Activated effector memory CD4-positive, alpha-beta T cell treated with anti-CD3 and anti-CD28 coated beads, Interleukin-2, amount 50 U/mL, for 16 hours (primary cell): ENCODE measurements at places on chromosomes 7 and 10.

GRCh38 chr10:126208726-126209302 lies 179.5 kb downstream of the ADAM12 start:
- no peak for DNase-seq

DNA sequence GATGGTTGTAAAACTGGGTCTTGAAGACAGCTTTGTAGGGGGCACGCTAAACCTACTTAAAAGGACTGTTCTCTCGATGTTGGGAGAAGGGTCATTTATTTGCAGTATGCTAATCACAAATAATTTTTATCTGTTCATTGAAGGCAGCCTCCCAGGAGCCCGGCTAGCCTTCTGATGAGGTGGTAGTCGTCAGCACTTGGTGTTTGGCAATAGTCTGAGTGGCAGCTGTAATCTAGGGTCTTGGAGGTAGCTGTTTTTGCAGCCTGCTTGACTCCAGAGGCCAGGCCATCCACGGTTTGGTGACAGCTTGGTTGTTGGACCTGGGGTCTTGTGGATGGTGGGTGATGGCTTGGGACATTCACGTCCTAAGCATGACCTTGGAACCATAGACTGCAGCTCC lies 2.2 kb downstream of the GTF2IRD1 start:
- no peak for DNase-seq

DNA sequence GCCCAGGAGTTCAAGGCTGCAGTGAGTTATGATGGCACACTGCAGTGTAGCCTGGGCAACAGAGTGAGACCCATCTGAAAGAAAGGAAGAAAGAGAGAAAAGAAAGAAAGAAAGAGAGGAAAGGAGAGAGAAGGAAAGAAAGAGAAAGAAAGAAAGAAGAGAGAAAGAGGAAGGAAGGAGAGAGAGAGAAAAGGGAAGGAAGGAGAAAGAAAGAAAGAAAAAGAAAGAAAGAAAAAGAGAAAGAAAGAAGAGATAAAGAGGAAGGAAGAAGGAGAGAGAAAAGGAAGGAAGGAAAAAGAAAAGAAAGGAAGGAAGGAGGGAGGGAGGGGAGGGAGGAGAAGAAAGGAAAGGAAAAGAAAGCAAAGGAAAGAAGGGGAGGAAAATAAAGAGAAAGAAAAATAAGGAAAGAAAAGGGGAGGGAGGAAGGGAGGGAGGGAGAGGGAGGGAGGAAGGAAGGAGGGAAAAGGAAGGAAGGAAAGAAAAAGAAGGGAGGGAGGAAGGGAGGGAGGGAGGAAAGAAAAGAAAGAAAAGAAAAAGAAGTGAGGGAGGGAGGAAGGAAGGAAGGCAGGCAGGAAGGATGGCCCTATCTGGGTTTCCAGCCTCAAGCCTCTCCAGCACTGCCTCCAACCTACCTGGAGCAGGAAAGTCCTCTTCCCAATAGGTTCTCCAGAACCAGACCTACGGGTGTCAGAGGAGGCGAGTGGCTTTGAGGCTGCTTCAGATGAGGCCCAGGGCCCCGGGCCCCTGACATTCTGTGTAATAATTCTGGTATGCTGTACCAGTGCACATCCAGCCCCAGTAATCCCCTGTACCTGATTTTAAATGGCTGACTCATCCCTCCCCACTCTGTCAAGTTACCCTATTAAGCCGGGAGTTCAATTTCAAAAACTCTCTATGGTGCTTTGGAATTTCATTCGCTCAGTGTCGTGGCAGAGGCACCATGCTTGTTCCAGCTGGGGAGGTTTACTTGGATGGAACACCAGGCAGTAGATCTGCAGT lies 6.8 kb upstream of the PARD3 start:
- DNase-seq: no peak

- no peak for DNase-seq
Observed at GRCh38 chr7:32896564-32897347, 5.2 kb upstream of the KBTBD2 start.

- no peak for DNase-seq
Observed at GRCh38 chr7:158353606-158354570, 233.7 kb downstream of the PTPRN2 start.

DNA sequence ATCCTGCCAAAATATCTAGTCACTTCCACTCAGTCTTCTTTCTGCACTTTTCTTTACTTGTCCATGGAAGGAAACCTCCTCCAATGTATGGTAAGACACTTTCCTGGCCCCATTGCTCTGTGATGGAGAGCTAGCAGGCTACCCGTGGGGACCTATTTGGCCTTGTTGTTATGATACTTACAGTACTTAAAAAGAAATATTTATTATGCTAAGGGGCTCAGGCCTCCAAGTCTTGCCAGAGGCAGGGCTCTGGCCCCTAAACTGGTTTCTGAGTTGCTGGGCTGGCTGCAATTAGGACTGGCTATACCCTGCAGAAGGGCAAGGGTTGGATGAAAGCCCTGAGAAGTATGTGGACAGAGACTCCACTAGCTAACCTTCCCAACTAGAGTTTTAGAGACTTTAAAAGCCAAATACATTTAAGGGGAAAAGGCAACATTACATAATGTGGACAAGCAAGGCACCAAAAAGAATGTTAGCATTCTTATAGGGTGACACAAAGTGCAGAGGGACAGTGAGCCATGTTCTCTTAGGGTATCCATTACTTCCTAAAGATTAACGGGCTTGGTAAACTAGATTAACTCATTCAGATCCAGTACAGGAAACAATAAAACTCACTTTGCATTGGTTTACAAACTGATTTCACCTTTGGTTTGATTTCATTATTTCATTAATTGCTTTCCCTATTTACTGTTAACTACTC lies 84.9 kb upstream of the INHBA start:
- DNase-seq: no peak

- peak; percentile 68 for DNase-seq
Observed at GRCh38 chr10:101217450-101218281, 11.6 kb downstream of the LBX1 start.

DNA sequence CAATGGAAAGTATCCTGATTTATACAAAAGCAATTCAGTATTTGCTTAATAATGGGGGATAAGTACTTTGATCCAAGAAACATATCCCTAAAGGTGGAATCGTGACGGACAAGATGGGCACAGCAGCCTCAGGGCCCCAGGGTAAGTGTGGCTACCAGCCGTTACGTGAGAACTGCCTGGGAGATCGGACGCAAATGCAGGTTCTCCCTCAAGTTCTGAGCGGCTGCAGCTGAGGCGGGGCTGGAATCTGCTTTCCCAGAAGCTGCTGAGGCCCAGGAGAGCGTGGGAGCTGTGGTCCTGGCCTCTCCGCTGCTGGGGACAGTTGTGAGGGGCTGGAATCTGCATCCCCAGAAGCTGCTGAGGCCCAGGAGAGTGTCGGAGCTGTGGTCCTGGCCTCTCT lies 13.5 kb downstream of the FOXL3 start:
- peak; percentile 27 for DNase-seq

- DNase-seq: no peak
Observed at GRCh38 chr7:41656366-41656765, 46.5 kb downstream of the INHBA start.

GRCh38 chr7:30163231-30163894 lies 28.6 kb downstream of the MTURN start:
- no peak for DNase-seq

DNA sequence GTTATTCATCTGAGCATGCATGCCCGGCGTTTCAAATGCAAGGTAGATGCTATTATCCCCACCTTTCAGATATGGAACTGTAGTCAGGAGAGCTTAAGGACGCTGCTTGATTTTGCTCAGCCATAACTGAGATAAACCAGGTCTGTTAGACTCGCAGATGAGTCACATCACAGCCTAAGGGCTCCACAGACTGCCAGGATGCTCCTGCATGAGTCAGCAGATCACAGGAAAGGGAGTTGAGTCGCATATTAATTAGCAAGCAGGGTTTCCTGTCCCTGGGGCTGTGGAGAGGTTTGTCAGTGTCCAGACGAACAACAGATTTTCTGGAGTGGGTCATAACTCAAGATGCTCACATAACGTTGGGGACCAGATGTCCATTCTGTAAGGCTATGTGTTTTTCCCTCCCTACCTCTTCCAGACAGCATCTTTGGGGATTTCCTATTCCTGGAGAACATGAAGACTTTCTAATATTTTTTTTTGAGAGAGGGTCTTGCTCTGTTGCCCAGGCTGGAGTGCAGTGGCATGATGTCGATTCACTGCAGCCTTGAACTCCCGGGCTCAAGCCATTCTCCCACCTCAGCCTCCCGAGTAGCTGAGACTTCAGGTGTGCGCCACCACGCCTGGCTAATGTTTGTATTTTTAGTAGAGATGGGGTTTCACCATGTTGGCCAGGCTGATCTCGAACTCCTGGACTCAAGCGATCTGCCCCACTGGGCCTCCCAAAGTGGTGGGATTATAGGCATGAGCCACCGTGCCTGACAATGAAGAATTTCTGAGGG lies 36.7 kb downstream of the PFKFB3 start:
- DNase-seq: peak; percentile 88

GRCh38 chr10:132196178-132197113 lies 9.7 kb downstream of the DPYSL4 start:
- no peak for DNase-seq

GRCh38 chr7:155331396-155331795 lies 33.7 kb downstream of the INSIG1 start:
- no peak for DNase-seq

DNA sequence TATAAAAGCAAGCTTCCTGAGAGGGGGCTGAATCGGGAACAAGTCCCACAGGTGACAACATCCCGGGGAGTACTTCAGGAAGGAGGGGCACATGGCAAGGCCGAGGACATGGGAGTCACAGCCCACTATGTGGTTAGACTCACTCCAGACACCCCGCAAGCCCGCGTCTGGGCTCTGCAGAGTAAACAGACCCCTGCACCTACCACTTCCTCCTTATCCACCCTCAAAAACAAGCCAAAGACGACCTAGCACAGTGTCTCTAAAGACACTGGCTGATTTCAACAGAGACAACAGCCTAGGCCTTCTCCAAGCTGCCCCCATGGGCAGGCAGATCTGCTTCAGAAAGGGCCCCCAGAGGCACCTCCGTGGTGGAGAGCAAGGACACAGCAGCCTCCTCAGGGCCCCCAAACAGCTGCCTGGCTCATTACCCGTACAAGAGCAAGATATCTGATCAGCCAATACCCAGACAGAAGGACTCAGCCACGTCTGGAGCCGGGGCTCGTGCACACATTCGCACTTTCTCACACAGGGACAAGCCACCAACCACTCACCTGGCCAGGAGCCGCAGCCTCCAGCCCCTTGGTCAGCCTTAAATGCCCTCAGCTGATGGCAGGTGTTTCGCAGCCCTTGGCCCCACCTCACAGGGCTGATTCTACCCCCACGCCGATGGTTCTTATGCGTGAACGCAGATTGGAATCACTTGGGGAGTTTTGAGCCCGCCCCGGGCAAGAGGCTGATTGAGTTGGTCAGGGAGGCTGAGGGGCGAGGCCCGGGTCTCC lies 10.7 kb upstream of the KPNA7 start:
- DNase-seq: no peak

DNA sequence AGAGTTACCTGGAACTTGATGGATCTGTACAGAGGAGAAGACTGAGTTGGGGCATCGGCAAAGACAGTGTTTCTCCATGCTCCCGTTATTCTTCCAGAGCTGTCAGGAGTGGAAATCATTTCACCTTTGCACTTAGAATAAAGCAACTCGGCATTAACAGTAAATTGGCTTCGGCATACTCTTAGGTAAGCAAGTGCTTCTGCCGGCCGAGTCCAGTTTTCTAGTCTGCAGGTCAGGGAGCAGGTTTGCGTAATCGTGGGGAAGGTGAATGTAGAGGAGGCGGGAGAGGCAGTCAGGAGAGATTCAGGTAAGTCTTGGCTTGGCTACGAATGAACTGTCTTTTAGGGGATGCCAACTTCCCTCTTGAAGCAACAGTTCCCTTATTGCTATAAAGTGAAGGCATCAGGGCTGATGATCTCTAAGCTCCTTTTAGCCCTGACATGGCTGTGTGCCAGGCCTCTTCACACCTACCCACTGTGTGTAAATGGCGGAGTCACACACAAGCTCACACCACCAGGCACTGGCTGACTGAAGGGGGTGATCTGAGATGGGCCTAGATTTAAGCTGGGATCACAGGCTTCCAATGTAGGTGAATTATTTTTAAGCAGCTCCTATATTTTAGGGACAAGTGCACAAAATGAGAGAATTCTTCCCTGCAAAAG lies 127.1 kb downstream of the GATA3 start:
- DNase-seq: no peak

- DNase-seq: no peak
Observed at GRCh38 chr7:27199849-27200760, at the start of gene HOXA13. HOXA13 (minus strand) TSS chr7:27200091; CDS start chr7:27200077, 14 bp downstream.

DNA sequence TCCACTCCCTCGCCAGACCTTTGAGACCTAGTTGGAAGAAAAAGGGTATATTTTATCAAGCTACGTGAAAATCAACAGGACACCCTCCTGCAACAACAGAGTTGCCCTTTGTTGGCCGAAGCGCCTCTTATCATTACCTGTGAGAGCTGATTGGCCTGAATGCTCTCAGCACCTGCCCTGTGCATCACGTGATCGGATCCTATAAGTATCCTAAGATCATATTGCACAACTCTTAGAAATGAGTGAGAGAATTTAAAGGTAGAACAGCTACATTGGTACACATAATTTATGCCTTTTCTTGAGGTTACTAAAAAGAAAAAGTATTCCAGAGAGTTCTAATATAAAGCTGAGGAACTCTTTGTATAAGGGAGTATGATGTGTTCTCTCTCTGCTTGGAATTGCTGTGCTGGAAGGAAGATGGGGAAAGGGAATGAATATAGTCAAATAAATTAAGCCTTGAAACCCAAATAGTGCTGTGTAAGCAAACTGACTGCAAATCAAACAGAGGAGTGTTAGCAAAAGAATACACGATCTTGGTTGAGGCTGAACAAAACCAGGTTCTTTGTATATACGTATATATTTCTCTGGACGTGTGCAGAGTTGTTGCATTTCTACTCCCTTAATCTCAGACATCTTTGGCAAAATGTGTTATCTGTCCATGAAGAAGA lies 69.3 kb downstream of the LRRC4 start:
- DNase-seq: no peak

DNA sequence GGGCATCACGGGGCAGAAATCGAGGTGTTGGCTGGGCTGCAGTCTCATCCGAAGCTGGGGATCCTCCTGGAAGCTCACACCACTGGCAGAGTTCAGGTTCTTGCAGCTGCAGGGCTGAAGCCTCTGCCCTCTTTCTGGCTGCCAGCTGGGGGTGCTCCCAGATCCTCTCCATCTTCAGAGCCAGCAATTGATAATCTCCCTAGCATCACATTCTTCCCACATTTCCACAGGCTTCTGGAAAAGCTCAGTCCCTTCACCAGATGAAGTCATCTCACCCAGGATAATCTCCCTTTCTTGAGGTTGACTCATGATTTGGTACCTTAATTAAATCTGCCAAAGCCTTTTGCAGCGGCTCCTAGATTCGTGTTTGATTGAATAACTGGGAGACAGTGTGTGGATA lies 55.2 kb downstream of the NRP1 start:
- DNase-seq: no peak

DNA sequence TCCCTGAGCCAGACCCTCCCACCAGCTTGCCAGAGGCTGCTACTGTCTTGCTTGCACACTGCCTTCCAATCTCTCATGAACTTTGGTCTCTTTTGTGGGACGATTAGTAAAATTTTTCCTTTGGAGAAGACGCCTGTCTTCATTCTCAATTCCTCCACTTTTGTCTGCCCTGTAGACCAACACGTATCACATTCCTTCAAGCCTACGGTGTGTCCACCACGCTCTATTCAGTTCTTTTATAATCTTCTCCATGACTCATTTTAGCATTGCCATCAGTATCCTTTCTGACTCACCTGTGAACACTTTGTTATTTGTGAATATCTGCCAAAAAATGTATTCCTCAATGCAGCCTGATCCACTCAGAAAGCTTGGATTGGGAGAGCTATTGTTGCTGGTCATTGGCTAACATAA lies 1.4 kb downstream of the GIMAP5 start:
- DNase-seq: no peak
